CD4-positive, alpha-beta T cell treated with Interleukin-1 beta for 1 hour (primary cell): ENCODE measurements at places on chromosomes 3 and 15.
A peak's percentile ranks its signal among the peaks of the same experiment; 100 is the strongest.

- peak; percentile 47 for DNase-seq
Observed at GRCh38 chr15:93036951-93037819, 51.8 kb downstream of the RGMA start.

GRCh38 chr3:151990696-151991376 lies 117.4 kb downstream of the SUCNR1 start:
- no peak for DNase-seq

- no peak for DNase-seq
Observed at GRCh38 chr3:154783061-154783460, 297.1 kb upstream of the MME start.

DNA sequence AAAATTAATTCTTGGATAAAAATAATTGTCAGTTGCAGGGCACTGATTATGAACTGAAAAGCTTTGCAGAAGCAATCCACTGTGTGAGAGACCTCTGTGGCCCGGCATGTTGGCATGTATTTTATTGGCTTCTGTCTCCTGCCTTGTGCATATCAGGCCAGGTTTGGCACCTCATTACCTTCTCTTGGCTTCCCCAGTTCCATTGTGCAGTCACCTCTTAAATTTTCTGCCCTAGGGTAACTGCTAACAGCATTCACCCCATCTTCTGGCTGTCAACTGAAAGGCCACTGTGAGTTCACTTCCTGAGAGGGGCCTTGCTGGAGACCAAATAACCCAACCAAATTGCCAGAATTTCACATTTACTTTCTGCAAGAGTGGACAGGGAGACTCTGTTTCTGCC lies 92.7 kb upstream of the RARB start:
- DNase-seq: no peak

DNA sequence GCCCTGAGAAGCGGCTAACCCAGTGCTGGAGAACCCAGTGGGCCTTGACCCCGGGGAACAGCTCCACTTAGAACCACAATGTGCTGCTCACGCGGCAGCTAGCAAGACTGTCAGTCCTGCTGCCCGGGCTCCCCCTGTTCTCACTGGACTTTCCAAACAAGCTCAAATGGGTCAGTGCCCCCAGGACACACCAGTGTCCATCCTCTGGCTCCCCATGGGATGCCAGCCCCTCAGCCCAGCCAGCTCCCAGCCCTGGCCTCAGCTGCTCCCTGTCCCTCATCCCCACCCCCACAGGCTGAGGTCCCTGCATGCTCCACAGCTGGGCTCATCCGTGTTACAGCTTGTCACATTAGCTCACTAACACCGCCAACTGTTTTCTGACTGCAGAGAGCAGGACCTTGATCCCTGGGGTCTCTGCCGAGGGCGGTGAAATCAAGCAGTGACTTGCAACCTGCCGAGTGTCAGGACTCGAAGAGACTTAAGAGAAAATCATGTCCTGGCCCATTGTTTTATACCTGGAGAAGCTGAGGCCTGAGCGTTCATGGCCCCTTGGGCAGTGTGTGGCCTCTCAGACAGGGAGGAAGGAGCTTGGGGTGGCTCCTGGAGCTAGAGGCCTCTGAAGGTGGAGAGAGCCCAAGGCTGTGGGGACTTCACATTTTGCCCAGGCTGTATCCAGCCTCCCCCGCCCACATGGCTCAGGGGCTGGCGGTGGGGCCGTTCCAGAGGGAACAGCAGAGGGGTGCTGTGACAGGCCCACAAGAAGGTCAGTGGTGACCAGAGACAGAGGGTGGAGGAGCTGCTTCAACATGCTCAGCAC lies 157.5 kb downstream of the MEGF11 start:
- DNase-seq: no peak

DNA sequence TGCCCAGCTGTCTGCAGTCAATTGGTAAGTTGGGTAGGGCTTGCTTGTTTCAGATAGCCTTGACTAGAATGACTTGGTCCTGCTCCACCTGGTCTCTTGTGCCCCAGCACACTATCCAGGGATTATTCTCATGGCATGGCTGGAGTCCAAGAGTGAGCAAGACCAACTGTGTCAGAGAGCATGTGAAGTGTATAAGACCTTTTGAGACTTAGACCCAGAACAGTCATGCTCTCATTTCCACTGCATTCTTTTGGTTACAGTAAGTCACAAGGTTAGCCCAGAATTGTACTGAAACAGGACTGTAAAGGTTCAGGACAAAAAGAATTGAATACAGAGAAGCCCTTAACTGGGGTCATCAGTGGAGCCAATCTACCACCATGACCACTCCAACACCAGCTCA lies 650.8 kb upstream of the ADAMTS9 start:
- DNase-seq: no peak

DNA sequence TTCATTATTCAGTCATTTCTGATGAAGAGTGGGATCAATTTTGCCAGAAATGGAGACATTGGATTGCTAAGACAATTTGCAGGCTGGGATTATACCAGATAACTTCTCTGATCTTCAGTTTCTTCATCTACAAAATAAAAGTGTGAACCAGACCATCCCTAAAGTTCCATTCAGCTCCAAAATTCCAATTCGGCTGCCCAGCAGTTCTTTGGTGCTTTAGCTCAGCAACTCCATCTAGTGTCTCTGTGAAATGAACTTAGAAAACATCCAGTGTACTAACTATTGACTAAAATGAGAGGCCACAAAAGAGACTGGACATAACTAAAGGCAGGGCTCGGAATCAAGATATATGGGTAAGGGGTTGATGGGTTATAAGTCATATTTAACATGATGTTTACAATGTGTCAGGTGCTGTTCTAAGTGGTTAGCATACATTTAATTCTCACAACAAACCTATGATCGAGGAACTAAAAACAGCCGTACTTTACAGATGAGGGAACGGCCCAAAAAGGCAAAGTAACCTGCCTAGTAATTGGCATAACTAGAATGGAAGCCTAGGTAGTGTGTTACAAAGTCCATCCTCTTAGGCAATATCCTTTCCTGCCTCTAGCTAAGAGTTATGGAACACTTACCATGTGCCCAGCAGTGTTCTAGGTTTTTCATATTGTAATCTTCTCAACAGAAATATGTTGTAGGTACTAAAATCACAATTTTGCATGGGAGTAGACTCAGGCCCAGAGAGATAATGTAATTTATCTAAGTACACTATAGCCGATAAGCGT lies 17.0 kb downstream of the THAP10 start:
- DNase-seq: no peak

GRCh38 chr3:10234526-10235230 lies 13.6 kb upstream of the TATDN2 start:
- no peak for DNase-seq

- DNase-seq: no peak
Observed at GRCh38 chr3:188257384-188258026, 103.5 kb downstream of the LPP start.

GRCh38 chr15:73190189-73190601 lies 137.9 kb downstream of the NEO1 start:
- no peak for DNase-seq

DNA sequence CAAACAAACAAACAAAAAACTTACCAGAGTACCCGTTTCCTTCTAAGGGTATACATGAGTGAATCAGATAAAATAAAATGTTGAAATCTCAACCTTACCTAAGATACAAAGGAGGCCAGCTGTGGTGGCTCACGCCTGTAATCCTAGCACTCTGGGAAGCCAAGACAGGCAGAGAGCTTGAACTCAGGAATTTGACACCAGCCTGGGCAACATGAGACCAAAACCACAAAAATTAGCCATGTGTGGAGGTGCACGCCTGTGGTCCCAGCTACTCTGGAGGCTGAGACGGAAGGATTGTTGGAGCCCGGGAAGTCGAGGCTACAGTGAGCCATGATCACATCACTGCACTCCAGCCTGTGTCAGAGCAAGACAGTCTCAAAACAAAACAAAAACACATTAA lies 11.0 kb upstream of the FAM219B start:
- no peak for DNase-seq

DNA sequence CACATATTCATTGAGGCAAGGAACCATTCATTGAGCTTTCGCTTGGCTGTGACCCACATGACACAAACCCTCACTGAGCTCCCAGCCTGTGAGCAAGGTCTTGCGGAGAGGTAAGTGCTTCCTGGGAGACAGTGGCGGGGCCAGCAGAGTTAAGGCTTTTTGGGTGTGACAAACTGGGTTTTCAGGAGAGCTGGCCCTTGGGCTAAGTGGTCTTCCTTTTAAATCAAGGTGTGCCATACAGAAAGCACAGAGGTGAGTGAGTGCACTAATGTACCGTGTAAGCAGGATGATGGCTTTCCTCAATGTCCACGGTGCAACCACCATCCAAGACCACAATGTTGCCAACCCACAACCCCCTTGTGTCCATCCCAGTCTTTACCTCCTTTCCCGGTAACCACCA lies 28.6 kb downstream of the POMGNT2 start:
- no peak for DNase-seq

DNA sequence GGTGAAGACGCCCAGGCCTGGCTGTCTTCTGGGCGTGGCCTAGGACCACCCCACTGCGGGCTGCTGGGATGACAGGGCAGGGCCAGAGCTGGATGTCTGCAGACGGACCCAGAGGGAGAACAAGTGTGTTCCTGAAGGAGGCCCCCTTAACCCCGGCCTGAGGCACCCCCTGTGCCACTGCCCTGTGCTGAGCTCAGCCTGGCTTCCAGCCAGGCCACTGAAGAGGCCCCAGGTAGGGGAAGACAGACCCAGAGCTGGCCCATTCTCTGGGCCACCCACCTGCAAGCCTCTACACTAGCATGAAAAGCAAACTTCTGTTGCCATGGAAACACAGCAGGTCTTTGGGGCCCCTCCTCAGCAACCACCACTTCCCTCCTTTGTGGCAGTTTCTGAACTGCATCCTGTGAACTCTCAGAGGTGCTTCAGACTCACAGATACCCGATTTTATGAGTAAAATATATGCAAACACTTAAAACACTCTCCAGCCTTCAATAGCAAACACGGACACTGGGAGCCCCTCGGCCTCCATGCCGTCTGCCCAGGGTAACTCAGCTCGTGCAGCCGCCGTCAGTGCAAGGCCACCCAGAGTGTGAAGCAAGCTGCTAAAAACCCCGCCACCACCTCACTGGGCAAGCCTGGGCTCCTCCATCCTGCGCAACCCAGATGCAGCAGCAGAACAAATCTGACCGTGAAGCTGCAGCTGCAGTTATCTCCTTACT lies 42.5 kb downstream of the CMTM6 start:
- DNase-seq: peak; percentile 92

GRCh38 chr3:24154781-24155180 lies 209.7 kb downstream of the NR1D2 start:
- no peak for DNase-seq

GRCh38 chr3:72797773-72798543 lies 50.3 kb downstream of the SHQ1 start:
- no peak for DNase-seq

DNA sequence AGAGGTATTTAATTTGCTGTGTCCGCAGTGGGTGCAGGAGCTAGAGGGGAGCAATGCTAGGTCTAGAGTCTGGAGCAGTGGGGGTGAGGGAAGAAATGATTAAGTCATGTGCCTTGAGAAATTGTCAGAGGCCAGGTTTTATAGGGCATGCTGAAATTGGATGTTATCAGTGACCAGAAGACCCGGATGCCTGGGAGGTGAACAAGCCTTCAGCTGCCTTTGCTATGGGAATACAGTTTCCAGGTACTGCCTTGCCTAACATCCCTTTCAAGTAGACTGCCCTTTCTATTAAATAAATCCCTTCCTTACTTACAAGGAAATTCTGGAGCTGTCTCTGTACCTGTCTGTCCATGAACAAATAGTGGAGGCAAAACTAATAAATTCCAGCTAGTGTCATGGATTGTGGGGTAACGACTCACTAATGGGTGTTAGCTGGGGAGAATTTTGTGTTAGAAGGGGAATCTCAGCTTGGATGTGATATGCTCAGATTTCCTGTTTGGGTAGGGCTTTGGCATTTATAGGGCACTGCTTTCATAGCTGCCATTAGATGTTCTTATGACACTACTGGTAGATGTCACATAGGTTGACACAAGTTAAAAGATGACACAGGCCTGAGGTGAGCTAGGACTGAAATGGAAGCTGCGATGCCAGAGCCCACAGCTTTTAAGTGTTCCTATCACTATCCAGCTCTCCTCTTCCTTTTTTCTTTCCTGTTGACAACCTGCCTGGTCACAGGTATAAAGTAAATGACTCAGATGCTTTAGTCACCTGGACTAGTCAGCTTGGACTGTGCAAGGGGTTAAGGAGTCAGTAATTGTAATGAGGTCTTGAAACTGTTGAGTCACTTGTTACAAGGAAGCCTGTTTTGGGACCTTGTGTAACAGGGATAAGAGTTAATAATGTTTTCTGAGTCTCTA lies 21.3 kb downstream of the CHD2 start:
- no peak for DNase-seq

GRCh38 chr3:58719684-58720083 lies 53.1 kb upstream of the FAM3D start:
- DNase-seq: no peak

- no peak for DNase-seq
Observed at GRCh38 chr15:40618023-40618422, 24.0 kb downstream of the KNL1 start.
